A172 (cell line): ENCODE measurements at places on chromosomes 11 and 22. TPM values are rescaled to one million over a fixed set of nuclear protein-coding genes. Genes with fewer than 3 reads are reported as not detected.

DNA sequence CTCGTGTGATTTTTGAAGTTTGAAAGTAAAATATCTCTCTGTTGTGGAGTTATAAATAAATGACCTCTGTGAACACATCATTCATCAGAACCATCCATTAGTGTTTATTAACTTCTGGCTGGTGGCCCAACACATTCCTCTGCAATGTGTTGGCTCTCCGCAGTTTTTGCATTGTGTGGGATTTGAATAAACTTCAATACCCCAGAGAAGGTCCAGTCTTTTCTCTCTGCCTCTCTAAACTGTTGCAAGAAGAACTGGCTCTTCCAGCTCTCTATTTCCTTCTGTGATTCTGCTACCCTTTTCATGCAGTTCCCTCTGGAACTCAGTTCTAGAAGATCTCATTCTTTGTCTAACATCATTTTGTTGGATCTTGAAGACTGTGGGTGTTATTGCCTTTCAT is 125.0 kb upstream of the ARHGAP42 start:
- DNase-seq = peak; percentile 68

- DNase-seq = no peak
These were observed 234.9 kb upstream of the ARHGAP20 start for GRCh38 chr11:110947096-110947495.

GRCh38 chr22:41608386-41608785 is 12.5 kb downstream of the DESI1 start:
- DNase-seq = no peak

DNA sequence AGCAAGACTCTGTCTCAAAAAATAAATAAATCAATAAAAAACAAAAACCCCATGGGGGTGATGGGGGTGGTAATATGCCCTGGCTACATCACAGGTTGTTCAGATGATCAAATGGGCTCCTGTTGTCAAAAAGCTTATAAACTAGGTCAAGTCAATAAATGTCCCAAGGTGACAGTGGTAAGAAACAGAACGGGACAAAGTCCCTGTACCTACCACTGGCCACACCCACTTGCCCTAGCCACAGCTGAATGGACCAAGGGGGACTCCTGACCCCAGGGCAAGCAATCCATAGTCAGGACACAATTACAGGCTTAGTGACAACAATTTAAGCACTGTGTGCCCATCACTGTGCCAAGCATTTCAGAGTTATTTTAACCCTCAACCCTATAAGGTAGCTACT is 6.0 kb downstream of the NAGA start:
- no peak for DNase-seq

GRM5 gene
- total RNA-seq = not detected in 2 replicates

DNA sequence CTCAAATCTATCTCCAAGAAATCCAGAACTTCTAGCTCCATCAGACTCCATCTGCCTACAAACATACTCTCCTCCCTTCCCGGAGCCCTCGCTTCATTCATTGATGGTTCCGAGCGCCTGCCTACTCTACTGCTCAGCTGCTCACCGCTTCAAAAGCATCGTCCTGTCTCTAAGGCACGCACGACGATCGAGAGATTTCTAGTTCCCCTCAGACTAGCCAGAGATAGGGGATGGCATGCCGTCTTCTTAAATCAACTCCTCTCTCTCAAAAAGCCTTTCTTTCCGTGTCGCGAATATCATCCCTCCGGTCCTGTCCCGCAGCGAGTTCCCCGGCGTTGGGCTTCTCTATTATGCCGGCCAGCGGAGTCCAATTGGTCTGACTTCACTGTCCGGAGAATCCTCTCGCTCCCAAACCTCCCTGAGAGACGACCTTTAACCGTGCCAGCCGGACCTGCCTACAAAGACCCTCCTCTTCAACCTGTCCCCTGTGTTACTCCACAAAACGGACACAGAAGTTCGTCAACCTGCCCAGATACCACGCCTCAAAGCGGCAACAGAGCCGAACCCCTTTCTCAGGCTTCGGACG is 592 bp downstream of the EEF1G start:
- DNase-seq = no peak

- DNase-seq = no peak
These were observed 143.8 kb downstream of the CACNA1I start for GRCh38 chr22:39714321-39714720.

ZFPL1 gene
- 41.4 and 65.5 TPM in 2 replicates for total RNA-seq

LARGE1 gene
- 4.4 and 4.9 TPM in 2 replicates for total RNA-seq

ESAM gene
- 0.10 TPM in 2 replicates for total RNA-seq

DNA sequence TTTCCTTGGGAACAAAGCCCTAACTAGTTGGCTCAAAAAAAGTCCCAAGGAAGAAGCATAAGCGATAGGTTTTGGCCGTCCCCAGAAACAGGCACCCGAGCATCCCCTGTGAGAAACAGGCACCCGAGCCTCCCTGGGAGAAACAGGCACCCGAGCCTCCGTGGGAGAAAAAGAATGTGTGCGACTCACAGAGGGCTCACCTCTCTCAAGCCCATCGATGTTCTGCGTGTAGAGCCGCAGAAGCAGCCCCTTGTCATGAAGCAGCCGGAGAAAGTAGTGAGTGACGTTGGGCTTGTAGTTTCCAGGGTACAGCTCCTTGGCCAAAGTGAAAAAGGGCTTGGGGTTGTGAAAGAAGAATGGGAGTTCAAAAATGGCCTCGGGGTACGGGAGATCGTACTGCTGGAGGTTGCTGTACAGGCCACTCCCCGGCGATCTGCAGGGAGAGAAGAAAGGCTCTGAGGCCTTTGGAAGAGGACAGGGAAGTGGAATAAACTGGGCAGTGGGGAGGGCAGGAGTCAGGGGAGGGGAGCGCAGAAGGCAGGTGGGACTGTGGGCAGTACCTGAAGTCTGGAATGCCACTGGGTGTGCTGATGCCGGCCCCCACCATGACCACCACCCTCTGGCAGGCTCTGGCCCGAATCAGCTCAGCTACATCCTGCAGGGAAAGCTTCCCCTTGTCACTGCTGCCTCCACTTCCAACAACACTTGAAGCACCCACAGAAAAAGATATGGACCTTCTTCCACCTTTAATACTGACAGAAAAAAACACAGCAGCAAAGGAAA is 3.2 kb downstream of the SIRT3 start:
- no peak for DNase-seq

GRCh38 chr11:115716601-115717529 is 212.7 kb upstream of the CADM1 start:
- DNase-seq = no peak

DNA sequence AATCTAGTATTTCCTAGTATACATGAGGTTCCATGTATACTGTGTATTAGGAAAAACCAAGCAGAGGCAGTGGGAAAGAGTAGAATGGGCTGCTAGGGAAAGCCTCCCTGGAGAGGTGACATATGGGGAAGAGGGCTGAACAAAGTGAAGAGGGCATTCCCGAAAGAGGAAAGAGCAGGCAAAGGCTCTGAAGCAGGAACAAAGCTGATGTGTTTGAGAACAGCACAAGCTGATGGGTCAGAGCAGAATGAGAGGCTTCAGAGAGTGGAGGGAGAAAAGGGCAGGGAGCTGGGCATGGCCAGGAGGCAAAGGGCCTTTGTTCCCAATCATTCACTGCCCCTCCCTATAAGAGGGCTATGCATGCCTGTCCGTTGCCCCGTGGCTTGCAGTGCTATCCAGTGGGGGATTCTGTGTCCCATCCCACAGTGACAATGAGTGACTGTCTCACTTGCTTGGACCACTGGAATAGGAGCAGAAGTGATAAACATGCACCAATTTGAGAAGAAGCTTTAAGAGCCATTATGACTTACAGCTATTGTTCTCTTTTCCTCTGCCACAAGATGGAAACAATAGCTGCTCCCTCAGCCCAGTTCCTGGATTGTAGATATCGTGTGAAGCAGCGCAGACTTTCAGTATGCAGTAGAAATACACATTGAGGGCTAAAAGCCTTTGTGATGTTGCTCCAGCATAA is 39.6 kb downstream of the GALNT18 start:
- no peak for DNase-seq

- no peak for DNase-seq
These were observed 55.9 kb downstream of the KCNC1 start for GRCh38 chr11:17790453-17790852.

TEAD1 gene
- 69.5 and 92.5 TPM in 2 replicates for total RNA-seq

DNA sequence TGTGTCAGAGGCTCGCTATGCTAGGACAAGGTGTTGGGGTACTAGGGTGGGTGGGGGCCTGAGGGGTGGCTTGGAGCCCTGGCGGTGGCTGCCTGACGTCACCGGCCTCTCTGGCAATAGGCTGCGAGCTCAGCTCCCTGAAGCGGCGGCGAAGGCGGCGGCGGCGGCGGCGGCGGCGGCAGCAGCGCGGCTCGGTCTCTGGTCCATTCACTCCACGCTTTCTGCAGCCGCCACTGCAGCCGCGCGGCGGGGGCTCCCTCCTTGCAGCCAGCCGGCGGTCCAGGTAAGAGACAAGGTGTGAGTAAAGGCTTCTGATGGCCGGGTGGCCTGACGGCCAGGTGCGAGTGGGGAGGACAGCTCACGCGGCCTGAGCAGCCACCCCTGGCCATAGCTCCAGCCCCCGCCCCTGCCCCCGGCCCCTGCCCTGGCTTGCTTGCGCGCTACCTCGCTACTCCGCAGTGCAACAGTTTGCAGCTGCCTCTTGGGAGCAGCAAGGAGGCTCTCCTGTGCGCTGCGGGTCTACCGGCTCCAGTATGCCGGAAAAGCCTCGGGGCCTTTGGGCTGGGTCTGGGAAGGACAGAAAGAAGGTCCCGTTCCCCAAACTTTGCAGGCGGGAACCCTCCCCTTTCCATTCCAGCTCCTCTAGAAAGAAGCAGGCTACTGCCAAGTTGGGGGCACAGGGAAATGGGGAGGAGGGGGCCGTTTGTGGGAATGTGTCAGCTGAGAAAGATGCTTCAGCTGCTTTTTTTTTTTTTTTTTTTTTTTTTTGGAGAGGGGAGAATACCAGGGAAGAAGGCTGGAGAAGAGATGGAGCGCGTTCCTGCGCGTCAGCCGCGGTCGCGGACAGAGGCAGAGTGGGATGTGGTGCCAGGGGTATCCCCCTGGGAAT is at the start of gene C11orf87:
C11orf87 (plus strand) TSS at position 210 of the 889 bp plus-strand sequence. CDS start 1,444 bp downstream, outside the sequence.
- no peak for DNase-seq

DNA sequence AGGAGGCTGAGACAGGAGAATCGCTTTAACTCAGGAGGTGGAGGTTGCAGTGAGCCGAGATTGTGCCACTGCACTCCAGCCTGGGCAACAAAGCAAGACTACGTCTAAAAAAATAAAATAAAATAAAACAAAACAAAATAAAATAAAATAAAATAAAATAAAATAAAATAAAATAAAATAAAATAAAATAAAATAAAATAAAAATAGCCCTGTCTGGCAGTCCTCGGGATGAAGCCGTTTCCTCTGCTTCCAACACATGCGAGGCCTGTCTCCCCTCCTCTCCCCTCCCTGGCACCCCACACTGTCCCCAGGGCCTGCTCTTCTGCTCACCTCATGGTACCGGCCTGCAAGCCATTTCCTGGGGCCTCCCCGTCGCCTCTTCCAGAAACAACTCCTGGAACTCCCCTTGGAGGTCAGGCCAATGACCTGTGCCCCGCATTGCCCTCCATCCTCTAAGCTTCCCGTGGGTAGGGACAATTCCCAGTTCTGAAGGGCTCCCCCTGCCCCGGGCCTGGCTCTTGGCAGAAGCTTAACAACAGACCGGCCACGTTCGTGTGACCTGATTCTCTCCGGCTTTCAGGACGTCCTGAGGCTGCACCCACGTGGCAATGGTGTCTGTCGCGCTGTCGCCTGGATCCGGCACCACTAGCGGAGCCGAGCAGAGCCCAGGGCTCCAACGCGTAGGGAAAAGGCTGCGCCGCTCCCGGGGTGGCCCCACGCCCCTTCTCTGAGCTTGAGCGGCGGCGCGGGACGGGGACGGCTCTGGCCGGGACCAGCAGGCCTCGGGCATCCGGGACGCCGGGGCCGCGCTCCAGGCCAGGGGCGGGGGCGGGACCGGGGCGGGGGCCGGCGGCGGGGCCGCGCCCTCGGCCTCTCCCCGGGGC is 456 bp upstream of the PARVB start:
- no peak for DNase-seq

DNA sequence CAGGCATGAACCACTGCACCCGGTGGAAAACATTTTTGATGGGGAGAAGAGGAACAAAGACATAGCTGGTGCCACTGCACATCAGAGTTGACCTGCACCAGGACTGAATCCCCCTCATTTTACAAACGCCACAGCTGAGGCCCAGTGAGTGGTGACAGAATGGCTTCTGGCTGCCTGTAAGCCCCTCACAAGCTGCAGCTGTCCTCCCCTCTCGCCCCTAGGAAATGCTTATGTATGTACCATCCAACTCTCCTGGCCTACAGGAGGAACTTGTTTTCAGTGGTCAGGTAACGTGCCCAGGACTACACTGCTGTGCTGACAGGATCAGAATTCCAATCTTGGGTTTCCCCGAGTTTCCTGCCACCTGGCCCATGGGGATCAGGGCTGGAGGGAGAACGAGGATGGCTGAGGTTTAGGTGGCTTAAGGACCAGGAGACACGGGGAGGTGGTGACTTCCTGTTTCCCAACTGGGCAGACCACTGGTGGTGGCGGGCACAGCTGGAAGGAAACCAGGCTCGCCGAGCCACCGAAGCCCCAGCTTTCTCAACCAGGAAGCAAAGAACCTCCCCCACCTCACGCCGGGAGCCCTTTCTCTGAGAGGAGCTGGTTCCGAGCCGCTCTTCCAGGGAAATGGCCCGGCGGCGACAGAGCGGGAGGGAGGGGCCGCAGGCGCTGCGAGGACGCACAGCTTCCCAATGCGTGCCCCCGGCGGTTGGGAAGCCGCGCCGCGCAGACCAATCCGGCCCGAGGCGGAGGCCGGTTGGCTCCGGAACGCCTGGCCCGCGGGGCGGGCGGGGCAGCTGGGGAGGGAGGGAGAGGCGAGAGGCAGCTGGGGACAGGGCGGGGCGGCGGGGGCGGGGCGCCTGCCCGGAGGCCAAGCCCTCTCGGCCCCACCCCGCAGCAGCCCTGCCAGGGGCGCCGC is 1.0 kb upstream of the LRFN4 start:
- peak; percentile 78 for DNase-seq

DNA sequence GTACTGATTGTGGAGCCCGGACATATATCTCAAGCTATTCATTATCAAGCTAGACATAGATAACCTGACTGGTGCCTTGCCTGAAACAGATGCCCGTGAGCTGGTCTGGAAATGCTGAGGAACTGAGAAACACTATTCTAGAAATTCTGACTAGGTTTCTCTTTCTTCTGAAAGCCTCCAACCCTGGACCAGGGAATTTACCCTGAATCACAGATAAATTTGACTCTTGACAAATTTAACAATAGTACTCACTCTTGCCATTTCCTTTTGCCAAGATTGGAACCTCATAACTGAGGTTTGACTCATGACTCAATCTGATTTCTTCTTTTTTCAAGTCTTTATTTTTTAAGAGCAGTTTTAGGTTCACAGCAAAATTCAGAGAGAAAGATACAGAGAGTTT is 189.6 kb upstream of the SYN3 start:
- peak; percentile 8 for DNase-seq
